ENCODE measurements at places on chromosomes 5 and 9.

GRCh38 chr5:110957934-110958333 lies 113.6 kb upstream of the TSLP start:
- DNase-seq: peak; percentile 8

DNA sequence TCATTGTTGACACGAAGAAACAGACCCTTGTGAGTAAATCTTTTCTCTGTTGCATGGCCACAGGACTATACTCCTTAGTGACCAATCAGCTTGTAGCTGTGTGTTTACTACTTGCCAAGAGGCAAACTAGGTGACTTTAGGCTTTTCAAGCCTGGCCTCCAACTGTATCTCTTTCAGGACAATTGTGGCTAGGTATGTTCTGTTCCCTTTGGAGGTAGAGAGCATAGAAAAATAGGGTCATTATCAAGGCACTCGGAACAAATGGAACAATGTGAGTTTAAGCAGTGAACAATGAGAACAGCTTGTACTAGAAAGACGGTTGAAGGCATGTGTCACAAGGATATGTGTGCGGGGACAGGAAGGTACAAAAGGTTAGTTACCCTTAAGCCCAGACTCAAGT lies 48.1 kb downstream of the SLC46A2 start:
- no peak for DNase-seq

DNA sequence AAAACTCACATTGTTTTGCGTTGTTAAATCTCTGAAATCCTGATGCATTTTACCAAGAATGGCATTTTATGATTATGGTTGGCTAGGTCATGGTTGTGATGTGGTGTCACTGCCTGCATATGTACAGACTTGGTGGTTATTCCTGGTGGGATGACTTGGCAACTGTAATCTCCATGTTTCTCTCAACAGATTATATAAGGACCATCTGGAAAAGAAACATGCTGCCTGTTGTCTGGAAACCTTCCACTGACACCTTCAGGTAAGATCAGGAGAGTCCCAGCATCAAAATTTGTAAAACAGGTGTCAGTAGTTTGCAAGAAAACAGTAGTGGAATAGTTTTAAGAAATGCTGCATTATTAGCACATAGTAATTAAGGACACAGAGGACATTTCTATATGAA lies 3.0 kb upstream of the ACER2 start:
- DNase-seq: no peak

- DNase-seq: no peak
Measured at GRCh38 chr5:31573494-31574142, 41.5 kb downstream of the C5orf22 start.

GRCh38 chr9:136140966-136141365 lies 22.3 kb upstream of the TMEM250 start:
- no peak for DNase-seq

GRCh38 chr5:90529939-90530677 lies 724 bp upstream of the LYSMD3 start:
- peak; percentile 89 for DNase-seq

- no peak for DNase-seq
Measured at GRCh38 chr5:128101676-128102075, 18.1 kb downstream of the SLC12A2 start.

- DNase-seq: peak; percentile 95
Measured at GRCh38 chr5:122102825-122103224, 24.8 kb upstream of the LOX start.

GRCh38 chr9:14135421-14135820 lies 178.5 kb downstream of the NFIB start:
- DNase-seq: no peak

DNA sequence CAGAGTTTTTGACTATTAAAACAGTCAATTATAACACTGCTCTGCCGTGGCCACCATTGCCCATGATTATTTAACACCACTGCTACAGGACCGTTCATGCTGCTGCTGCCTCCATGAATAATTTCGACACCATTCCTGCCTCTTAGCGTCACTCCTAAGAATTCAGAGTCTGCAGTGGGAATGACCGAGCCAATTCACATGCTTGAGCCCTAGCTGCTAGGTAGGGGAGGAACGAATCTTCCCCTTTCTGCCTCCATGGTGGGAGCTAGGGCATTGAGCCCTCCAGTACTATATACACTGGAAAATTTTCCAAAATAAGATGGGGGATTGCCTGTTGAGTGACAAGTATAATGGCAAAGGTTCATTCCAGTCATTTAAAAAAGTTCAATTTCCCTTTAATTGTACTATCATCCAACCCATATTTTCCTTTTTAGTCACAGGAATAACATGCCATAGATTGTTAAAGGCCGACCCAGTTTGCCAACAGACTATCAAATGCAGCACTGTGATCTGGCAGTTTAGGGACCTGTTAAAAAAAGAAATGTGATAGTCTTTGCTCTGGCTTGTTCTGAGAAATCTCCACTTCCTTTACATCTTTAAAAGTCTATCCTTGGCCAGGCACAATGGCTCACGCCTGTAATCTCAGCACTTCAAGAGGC lies 13.5 kb upstream of the B4GALT1 start:
- no peak for DNase-seq

- no peak for DNase-seq
Measured at GRCh38 chr5:54594181-54594580, 76.6 kb downstream of the SNX18 start.

- DNase-seq: no peak
Measured at GRCh38 chr9:129814432-129815223, 9.3 kb downstream of the TOR1A start.

GRCh38 chr5:96065685-96066385 lies 104.2 kb upstream of the ELL2 start:
- no peak for DNase-seq

DNA sequence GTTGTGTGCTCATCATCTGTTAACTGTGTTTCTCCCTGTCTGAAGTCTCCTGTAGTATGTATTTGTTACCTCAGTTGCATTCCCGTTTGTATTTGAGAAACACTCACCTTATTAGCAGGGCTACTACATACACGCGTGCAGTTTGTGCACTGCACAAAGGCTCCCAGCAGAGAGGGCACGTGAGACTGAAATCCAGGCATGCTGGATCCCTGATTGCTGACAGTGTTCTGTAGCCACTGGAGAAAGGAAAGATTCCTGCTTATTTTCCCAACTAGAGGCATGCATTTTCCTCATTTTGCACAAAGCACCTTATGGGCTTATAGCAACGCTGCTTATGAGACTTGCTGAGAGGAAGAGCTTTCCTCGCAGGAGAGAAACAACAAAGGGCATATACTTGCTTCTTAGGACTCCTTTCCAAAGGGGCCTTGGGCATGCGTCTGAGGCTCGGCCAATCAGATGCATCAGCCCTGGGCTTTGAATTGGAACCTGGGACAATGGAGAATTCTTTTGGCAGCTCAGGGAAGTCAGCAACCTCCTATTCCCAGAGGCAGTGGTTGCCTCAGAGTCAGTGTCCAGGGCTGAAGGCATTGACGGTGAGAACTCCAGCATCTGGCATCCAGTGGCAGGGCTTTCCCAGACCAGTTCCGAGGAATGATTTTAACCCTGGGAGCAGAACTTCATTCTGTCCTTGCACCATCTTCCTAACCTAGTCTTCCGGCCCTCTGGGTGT lies 9.9 kb upstream of the MEGF10 start:
- DNase-seq: no peak

- peak; percentile 95 for DNase-seq
Measured at GRCh38 chr9:133992780-133993634, 883 bp upstream of the VAV2 start.
